Vagina (tissue), 2 donors: ENCODE measurements at places on chromosomes 13 and 19.

DNA sequence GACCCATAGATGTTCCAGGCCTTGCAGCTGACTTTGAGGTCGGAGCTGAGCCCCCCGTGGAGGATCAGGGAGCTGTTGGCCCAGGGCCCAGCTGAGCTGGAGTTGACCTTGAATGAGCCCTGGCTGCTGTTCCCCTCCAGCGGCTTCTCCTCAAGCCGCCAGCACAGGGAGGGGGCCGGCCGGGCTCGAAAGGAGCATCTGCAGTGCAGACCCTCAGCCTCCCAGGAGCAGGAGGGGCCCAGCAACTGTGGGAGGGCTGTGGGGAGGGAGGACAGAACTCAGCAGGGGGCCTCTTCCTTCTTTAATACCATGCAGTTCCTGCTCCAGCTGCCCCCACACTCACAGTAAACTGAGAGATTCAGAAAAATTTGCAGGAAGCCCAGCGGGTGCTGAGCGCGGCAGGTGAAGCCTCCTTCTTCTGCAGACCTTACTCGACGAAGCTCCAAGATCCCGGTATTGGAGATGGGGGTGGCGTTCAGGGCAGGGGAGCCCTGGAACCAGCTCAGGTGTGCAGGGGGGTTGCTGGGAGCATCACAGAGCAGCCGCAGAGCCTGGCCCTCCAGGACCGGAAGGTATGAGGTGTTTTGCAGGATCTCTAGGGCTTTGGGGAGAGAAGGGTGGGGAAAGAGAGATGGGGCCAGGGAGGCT, 2.6 kb downstream of the SIGLEC5 start:
- DNase-seq = peak; percentile 44

DNA sequence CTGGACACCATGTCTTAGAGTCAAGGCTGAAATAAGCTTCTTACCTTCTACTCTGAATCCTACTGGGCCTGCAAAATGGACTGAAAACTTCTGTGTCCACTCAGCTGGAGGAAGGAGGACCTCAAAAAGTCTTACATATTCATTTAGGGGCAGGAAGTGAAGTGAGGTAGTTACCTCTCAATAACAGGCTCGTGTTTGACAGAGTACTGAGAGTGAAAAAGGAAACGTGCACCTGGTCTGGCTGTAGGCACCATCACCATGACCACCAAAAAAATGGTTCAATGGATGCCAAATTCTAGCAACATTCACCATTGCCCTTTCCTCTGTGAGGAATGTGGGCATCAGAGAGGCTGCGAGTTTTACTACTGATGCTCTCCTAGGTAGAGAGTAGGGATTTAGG, 176.2 kb downstream of the RFC3 start:
- no peak for DNase-seq

DNA sequence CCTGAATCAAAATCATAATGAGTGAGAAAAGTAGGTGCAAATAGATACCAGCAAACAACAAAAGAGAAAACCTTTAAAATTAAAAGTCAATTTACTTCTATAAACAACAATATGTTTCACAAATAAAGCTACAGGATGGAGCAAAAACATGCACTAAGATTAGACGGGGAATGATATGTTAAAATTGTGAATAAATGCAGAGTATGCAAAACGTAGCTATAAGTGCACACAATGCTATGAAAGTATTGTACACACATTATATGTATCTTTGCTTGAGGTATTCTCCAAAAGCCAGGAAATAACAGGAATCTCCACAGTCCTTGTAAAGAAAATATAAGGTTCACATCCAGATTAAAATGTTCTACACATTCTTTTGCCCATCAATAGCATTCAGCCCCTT, 523.9 kb downstream of the EFNB2 start:
- no peak for DNase-seq

DNA sequence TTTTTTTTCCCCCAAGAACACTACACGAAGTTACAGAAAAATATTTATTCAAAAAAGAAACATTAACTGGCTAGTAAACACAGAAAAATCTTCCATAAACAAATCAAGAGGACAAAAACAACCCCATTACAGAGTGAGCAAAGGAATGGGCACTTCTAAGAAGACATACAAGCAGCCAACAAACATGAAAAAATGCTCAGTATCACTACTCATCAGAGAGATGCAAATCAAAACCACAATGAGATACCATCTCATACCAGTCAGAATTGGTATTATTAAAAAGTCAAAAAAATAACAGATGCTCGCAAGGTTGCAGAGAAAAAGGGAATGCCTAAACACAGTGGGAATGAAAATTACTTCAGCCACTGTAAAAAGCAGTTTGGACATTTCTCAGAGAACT, 131.7 kb downstream of the UGGT2 start:
- no peak for DNase-seq

DNA sequence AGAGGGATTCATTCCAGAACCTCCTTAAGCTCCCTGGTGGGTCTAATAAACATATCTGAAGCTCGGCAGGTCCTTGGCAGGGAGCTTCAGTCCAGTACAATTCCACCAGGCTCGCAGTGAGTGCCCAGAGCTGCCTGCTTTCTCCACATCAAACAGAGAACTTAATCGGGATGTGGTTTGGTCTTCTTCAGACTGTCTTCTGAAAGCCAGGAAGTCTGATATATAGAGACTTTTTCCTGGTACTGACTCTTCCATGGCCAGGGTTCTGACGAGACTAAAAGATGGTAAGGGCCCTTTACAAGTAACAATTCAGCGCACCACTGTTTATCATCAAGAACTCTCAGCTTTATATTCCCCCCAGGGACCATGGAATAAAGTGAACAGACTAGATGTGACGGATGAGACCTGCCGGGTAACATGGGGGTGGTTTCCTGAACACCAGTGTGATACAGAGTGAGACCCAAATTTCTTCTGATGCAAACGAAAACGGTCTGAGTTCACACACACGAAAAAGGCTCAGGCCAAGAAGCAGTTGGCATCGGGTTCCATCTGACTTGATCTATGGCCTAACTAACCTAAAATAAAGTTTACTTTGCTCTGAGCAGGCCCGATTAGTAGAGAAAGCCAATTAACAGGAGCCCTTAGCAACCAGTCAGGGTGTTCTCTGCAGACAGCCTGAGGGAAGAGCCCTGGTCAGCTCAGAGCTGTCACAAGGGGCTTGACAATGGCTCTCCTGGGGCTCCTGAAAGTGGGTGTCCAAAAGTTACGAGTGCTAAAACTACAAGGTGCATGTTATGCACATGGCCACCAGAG, 29.0 kb downstream of the RANBP3 start:
- DNase-seq = no peak

DNA sequence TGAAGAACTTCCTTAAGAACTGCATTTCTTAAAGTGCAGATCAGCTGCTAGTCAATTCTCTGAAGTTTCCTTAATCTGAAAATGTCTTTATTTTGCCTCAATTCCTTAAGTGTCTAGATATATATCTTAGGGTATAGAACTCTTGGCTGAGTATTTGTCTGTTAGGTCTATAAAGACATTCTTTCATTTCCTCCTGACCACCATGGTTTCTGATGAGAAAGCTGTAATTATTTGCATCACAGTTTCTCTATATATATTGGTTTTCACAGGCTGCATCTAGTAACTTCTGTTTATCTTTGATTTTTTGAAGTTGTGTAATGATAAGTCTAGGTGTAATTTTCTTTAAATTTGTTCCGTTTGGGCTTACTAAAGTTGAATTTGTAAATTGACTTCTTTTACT, 15.2 kb downstream of the NDFIP2 start:
- no peak for DNase-seq

DNA sequence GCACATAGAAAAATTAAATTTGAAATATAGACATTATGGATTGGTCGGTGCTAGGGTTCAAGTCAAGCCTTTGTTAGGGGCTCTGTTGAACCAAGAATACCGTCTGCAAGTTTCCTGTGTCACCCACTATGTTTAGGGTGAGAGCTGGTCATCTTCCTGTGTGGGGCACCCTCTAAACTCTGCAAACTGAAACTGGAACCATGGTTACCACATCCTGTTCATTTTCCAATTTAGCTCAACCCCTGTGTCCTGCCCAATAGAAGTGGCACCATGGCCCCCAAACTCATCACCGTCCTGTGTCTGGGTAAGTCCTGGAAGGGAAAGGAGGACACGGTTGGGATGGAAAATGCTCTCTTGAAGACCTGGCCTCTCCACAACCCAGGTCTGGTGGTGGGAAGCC, 29.9 kb downstream of the LAIR2 start:
- no peak for DNase-seq

GRCh38 chr13:30061217-30061616, 210.8 kb upstream of the UBL3 start:
- no peak for DNase-seq

- no peak for DNase-seq
Observed at GRCh38 chr19:3658870-3659745, 32.5 kb upstream of the CACTIN start.

- DNase-seq = no peak
Observed at GRCh38 chr19:39372941-39373340, 18.0 kb downstream of the PAF1 start.

DNA sequence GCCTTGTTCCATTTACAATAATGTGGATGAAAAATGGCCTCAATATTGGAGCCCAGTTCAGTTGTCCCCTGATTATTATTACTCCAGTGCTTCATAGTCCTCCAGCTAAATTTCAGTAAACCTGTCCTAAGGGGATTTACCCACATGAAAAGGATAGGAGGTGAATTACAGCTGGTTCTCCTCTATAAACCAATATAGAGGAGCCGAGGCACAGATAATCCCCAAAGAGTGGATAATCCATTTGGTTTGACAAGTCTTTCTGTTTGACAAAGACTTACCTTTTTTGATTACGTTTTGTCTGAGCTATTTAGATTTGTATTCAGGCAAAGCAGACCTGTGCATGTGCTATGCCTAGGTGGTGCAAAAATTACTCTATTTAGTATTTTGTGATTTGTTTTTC, 2.7 kb downstream of the CNMD start:
- DNase-seq = no peak

DNA sequence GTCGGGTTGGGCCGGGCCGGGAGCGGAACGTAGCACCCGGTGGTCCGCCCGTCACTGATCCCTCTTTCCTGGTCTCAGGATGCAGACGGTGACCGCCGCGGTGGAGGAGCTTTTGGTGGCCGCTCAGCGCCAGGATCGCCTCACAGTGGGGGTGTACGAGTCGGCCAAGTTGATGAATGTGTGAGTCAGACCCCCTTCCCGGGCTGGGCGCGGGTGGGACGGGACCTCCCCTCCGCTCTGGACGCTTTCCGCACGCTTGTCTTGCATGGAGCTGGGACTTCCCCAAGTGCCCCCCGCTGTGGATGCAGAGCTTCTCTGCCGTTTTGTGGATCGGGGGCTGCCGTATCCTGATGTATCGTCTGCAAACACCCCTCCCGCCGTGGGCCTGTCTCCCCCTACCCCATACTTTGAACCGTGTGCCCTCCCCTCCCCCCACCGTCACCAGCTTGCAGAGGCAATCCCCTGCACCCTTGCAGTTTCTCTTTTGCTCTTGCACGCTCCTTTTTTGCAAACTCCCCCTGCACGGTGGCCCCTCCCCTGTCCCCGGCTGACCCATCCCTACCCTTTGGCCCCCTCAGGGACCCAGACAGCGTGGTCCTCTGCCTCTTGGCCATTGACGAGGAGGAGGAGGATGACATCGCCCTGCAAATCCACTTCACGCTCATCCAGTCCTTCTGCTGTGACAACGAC, 669 bp downstream of the GADD45B start:
- no peak for DNase-seq

GRCh38 chr13:26249551-26249950, 4.4 kb upstream of the CDK8 start:
- DNase-seq = no peak

GRCh38 chr13:94169454-94170144, 309.9 kb downstream of the DCT start:
- DNase-seq = no peak

DNA sequence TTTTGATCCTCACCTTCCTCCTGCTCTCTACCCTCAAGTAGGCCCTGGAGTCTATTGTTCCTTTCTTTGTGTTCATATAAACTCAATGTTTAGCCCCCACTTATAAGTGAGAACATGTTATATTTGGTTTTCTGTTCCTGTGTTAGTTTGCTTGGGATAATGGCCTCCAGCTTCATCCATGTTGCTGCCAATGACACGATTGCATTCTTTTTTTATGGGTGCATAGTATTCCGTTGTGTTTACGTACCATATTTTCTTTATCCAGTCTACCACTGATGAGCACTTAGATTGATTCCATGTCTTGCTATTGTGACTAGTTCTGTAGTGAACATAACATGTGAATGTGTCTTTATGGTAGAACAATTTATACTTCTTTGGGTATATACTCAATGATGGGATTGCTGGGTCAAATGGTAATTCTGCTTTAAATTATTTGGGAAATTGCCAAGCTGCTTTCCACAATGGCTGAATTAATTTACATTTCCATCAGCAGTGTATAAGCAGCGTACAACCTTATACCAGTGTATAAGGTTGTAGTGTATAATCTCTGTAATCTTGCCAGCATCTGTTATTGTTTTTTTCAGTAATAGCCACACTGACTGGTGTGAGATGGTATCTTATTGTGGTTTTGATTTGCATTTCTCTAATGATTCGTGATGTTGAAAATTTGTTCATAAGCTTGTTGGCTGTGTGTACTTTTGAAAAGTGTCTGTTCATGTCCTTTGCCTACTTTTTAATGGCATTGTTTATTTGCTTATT, 288.9 kb downstream of the KCNRG start:
- no peak for DNase-seq

DNA sequence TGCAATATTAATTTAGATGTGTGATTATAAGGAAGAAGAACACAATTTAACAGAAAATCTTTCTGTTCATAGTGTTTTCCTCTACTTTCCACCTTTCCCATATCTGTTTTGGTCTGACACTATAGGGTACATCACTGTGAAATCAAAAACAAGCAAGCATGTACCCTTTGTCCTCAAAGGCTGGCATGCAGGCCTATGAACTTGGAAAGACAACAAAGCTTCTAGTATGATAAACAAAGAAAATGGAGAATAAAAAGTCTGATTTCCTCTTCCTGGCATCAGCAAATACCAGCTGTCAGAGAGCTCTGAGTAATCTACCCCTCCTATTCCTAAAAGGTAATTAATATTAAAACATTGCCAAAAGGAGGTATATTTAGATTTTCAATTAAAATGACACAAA, 5.6 kb upstream of the NEK3 start:
- DNase-seq = no peak

GRCh38 chr19:13094771-13095392, 7.8 kb downstream of the LYL1 start:
- no peak for DNase-seq

- DNase-seq = no peak
Observed at GRCh38 chr19:3659746-3660112, 33.1 kb upstream of the CACTIN start.

DNA sequence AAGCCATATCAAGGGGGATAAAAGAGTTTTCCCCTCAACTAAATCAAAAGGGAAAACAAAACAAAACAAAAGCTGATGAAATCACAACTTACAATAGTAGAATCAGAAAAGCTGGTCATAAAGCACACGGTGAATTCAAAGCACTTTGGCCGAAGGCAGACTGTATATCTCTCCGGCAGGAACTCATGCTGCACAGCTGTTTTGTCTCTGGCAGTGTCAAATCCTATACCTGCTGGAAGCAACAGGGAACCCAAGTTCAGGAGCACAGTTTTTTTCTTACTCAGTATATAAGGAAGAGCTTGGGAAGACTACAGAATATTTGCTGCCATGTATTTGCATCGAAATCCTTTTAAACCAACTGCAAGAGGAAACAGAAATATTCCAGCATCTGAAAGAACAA, 213.7 kb downstream of the RFC3 start:
- DNase-seq = no peak
